ENCODE measurements at places on chromosomes 11 and 22.

GRCh38 chr11:36684840-36685801, 87.1 kb upstream of the RAG2 start:
- no peak for DNase-seq

DNA sequence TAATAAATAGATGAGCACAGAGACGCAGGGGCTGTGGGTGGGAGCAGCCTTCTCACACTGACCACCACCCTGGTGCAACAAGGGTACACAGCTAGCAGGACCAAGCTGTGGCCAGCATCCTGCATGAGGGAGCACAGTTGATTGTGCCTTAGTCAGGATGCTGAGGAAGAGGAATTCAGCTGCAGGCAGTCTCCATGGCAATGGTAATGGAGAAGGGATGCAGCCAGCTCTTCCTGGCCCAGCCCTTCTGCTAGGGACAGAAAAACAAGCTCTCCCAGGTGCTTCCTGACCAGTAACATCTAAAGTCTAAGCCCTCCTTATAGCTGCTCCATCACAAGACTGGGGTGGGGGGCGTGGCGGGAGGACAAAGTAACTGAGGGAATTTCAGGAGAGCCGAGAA, 363.5 kb downstream of the BUD13 start:
- no peak for DNase-seq

GRCh38 chr11:9617940-9618339, 44.5 kb downstream of the WEE1 start:
- no peak for DNase-seq

- no peak for DNase-seq
Observed at GRCh38 chr22:29831186-29831921, 6.7 kb downstream of the ASCC2 start.

DNA sequence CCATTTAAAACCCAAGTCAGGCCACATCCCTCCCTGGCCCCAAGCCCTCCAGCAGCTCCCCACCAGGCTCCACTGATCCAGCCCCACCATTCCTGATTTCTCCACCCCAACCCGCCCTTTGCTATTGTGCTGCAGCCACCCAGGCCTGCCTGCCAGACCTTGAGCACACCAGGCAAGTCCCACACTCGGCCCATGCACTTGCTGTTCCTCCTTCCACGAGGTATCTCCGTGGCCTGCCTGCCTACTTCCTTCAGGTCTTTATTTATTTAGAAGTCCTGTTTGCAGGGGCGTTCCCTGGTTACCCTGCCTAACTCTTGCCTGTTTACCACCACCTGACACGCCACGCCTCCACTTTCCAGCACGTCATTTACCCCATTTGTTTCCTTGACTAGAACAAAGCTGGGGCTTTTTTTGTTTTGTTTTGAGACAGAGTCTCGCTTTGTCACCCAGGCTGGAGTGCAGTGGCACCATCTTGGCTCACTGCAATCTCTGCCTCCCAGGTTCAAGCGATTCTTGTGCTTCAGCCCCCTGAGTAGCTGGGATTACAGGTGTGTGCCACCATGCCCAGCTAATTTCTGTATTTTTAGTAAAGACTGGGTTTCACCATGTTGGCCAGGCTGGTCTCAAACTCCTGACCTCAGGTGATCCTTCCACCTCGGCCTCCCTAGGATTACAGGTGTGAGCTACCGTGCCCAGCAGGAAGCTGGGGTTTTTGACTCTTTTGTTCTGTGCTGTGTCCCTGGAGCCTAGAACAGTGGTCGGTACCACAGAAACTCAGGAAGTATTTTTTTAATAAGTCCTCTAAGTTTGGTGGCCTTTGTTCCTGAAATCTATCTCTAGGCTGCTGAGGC, 6.7 kb downstream of the CENPM start:
- peak; percentile 75 for DNase-seq

DNA sequence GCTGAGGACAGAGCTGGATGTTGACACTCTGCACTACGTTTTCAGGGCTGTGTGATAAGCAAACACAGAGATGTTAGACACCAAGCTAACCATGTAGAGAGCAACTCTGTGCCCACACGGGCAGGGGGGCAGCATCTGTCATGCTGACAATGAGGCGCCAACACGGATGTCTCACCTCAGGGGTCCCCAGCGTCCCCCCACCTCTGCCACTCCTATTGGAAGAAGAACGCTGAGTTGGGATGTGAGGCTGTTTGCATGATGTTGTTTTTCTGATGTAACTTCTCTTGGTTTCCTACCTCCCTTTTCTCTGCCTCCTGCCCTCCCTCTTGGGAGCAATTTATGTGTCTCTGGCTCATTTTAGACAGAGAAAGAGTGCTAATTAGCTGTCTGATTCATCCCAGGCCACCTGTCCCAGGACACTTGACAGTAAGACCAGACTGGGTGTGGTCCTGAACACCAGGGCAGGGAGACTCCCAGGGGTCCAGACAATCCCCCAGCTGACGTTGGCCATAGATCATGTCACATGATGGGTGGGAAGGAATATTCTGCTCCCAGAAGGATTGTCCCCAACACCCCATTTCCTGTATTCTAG, 89.2 kb upstream of the NCAM1 start:
- DNase-seq, result no peak

DNA sequence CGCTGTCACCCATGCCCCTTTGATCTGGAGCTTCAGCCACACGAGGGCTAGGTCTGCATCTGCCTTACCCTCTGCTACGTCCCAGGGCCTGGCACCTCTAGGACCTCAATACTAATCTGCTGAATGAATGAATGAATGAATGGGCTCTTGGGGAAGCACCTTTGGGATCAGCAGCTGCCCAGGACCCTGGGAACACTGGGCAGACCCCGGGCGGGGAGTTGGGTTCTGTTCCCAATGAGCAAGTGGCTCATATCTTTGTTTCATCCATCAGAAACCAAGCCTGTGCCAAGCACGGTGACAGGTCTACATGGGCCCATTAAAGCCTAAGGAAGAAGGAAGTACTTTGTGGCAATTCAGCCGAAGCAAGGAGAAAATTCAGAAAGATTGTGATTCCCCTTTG, 41.5 kb upstream of the SHISAL1 start:
- no peak for DNase-seq

- no peak for DNase-seq
Observed at GRCh38 chr11:96322775-96323641, 20.0 kb downstream of the MAML2 start.

- no peak for DNase-seq
Observed at GRCh38 chr11:134508219-134508990, 96.4 kb upstream of the B3GAT1 start.

GRCh38 chr11:46332568-46333393, 14.5 kb upstream of the DGKZ start:
- DNase-seq, result no peak

- no peak for DNase-seq
Observed at GRCh38 chr11:58498464-58498863, 9.4 kb downstream of the OR5B21 start.

GRCh38 chr22:39414886-39415285, 15.3 kb downstream of the TAB1 start:
- no peak for DNase-seq

DNA sequence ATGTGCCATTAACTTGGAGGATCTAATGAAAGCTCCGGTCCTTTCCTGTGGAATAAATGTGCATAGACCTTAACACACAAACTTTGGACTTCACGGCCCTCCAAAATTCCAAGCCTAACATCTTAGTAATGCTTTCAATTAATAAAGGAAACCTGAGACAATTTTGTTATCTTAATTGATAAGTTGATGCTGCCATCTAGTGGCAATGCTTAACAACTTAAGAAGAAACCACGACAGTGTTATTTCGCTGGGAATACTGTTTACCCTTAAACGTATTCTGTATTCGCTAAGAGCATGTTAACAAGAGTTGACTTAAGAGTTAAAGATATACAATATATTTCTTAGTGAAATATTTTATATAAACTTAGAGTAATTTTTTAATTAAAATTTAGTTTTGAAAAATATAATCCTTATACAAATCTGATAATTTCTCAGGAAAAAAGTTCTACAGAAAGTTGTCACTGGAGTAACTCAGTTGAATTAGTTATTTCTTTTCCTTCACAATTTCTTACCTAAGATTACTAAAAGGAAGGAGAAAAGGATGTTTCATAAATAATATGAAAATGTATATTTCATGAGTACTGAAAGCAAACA, 35.0 kb upstream of the OR9G4 start:
- no peak for DNase-seq

DNA sequence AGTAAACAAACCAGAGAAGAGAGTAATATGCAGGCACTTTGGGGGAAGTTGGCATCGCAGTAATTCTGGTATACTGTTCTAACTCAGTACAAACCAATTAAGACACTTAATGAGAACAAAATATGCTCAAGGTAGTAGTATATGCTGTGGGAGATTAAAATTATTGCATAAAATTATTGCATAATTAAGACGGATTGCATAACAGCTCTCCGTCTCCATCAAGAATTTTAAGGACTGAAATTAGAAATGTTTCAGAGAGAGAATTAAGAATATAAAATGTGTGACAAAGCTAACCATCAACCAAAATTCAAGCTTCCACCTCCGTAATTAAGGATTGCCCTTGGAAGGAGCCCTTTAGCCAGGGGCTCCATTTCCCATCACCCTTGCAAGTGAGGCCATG, 428.5 kb downstream of the ETS1 start:
- DNase-seq, result no peak

- DNase-seq, result no peak
Observed at GRCh38 chr11:34149786-34150185, 44.4 kb downstream of the NAT10 start.

DNA sequence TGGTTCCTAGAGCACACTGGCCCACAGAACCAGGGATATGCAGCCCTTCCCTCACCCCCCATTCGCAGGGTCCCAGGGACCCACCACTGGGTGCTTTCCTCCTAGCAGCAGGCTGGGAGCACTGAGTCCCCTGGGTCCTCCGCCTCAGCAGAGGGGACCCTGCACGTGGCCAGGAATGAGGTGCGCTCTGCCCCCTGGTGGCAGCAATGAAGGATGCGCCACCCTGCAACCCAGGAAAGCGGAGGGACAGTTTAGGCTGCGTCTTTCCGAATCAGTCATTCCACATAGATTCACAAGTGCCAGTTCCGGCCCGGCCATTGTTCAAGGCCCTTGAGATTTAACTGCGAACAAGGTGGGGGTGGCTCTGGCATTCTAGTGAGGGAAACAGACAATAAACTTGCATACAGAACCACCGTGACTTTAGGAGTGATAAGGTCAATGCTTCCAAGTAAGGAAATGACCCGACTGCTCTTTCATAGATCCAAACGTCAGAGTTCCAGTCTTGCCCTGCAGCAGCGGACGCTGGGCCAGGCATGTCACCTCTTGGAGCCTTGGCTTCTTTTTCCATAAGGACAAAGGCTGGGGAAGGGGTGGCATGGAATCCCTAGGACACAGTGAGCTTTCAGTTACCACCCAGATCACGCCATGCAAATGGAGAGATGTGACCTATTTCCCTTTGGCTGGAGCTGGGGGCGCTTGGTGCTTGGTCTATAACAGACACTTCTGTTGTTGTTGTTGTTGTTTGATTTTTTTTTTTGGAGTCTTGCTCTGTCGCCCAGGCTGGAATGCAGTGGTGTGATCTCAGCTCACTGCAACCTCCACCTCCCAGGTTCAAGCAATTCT, 7.7 kb downstream of the RIN1 start:
- DNase-seq, result no peak

DNA sequence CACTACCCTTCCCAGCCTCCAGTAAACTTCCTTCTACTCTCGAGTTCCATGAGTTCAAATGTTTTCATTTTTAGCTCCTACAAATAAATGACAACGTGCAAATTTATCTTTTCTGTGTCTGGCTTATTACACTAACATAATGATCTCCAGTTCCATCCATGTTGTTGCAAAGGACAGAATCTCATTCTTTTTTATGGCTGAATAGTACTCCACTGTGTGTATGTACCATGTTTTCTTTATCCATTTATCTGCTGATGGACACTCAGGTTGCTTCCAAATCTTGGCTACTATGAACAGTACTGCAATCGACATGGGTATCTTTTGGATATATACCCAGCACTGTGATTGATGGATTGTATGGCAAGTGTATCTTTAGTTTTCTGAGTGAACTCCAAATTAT, 34.5 kb downstream of the FCHSD2 start:
- DNase-seq, result no peak

DNA sequence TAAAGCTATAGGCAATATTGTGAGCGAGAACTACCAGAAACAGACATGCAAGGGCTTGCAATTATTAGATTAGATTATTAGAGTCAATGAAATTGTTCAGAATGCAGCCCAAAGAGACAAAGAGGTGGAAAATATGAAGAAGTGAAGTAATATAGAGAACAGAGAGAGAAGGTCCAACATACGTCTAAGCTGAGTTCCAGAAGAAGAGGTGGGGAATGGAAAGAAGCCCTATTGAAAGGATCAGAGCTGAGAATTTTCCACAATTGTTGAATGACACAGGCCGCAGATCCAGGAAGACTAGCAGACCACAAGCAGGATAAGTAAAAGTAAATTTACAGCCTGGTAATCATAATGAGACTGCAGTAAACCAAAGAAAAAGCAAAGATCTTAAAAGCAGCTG, 93.2 kb downstream of the EXT2 start:
- no peak for DNase-seq

DNA sequence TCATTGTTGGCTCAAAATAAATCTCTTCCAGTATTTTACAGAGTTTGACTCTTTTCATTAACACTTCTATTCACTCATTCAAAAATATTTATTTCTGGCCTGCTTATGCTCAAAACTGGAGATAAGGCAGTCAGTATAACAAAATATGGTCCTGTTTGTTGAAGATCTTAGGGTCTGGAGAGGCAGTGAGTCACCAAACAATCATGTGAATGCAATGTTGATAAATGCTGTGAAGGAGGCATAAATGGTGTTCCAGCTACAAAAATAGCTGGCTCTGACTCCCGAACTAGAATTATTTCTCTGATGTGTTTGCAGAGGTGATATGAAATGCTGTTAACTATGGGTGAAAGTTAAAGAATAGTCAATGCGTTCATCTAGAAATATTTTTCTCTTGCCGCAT, 390.6 kb downstream of the AASDHPPT start:
- DNase-seq, result no peak

- no peak for DNase-seq
Observed at GRCh38 chr22:39084666-39085065, 7.6 kb downstream of the APOBEC3G start.

GRCh38 chr11:118607401-118608359, at the start of gene PHLDB1:
PHLDB1 (plus strand) TSS chr11:118607615; CDS start chr11:118613837, 6,222 bp downstream.
- DNase-seq, result peak; percentile 17

GRCh38 chr11:92915551-92915950, 53.9 kb upstream of the MTNR1B start:
- no peak for DNase-seq

DNA sequence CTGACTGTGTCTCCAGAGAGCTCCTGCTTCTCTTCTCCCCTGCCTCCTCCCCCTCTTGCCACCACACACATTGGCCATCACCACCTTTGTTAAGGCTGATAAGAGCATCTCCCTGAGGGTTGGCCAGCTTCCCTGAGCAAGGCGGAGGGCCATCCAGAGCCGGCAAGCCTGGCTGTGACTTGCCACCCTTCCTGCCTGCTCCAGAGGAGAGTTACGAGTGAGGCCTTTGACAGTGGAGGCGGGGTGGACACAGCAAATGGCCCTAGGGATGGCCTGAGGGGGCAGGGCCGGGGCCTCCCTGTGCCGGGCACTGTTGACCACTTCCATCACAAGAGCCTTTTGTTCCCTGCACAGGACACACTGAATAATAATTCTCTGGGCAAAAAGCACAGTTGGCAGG, 5.4 kb downstream of the FREY1 start:
- no peak for DNase-seq

Data from stimulated activated CD8-positive, alpha-beta memory T cell treated with anti-CD3 and anti-CD28 coated beads, Interleukin-7, amount 100 ng/mL, for 1 hour (primary cell).